Bronchus fibroblast of lung (primary cell): ENCODE measurements at places on chromosomes 2 and 18. TPM values are rescaled to one million over a fixed set of nuclear protein-coding genes. Genes with fewer than 3 reads are reported as not detected.

Gene PLCD4
- 0.67 and 0.89 TPM in 2 replicates for total RNA-seq

Gene HTR2B
- under 0.01 and 0.30 TPM in 2 replicates for total RNA-seq

Gene TSPYL6
- not detected in 2 replicates for total RNA-seq

Gene ATOH8
- 11.4 and 15.1 TPM in 2 replicates for total RNA-seq

Gene FEV
- not detected in 2 replicates for total RNA-seq

Gene WNT6
- not detected in 2 replicates for total RNA-seq

Gene ALKAL2
- total RNA-seq = not detected in 2 replicates

Gene ADCYAP1
- total RNA-seq = 0.34 TPM in 1 of 2 replicates, not detected in the other

Gene CHMP3
- 33.4 and 44.2 TPM in 2 replicates for total RNA-seq

Gene KCNG3
- total RNA-seq = not detected in 2 replicates

Gene ABCB11
- total RNA-seq = not detected in 2 replicates

Gene DHRS9
- not detected in 2 replicates for total RNA-seq

Gene LYPD1
- total RNA-seq = 0.34 and 1.2 TPM in 2 replicates

Gene SDC1
- total RNA-seq = 30.6 and 37.7 TPM in 2 replicates

Gene TGFA
- total RNA-seq = not detected in 2 replicates

Gene LRRC30
- total RNA-seq = not detected in 2 replicates

Gene DNAJC5G
- not detected in 2 replicates for total RNA-seq

Gene CBLN2
- not detected in 2 replicates for total RNA-seq

Gene RAB6D
- not detected in 2 replicates for total RNA-seq

Gene BMP10
- total RNA-seq = not detected in 2 replicates

Gene C2orf80
- not detected in 2 replicates for total RNA-seq

Gene IL1RN
- not detected in 2 replicates for total RNA-seq

Gene DQX1
- total RNA-seq = not detected in 2 replicates

Gene SCN9A
- total RNA-seq = 12.3 and 13.6 TPM in 2 replicates

Gene CCBE1
- 52.3 and 55.1 TPM in 2 replicates for total RNA-seq

Gene IGFBP5
- 11.6 and 13.7 TPM in 2 replicates for total RNA-seq

Gene GALNT3
- 0.84 and 2.5 TPM in 2 replicates for total RNA-seq

Gene RAMP1
- 22.0 and 23.4 TPM in 2 replicates for total RNA-seq

Gene MYCN
- not detected in 2 replicates for total RNA-seq

Gene CLHC1
- 2.7 and 3.7 TPM in 2 replicates for total RNA-seq
